PC-3 (cell line): ENCODE measurements at places on chromosomes 1 and 21. TPM values are rescaled to one million over a fixed set of nuclear protein-coding genes. Genes with fewer than 3 reads are reported as not detected.

GRCh38 chr1:112388436-112388835, 7.6 kb upstream of the CTTNBP2NL start:
- peaks cover 10% of the 10 kb centered on the region for H3K4me1 ChIP-seq
- H3K4me3 ChIP-seq: no peak overlapping the region
- H3K36me3 ChIP-seq: no peaks in the 10 kb centered on the region
- no peaks in the 10 kb centered on the region for H3K27me3 ChIP-seq
- no peak for DNase-seq
- no peak overlapping the region for H3K27ac ChIP-seq

DNA sequence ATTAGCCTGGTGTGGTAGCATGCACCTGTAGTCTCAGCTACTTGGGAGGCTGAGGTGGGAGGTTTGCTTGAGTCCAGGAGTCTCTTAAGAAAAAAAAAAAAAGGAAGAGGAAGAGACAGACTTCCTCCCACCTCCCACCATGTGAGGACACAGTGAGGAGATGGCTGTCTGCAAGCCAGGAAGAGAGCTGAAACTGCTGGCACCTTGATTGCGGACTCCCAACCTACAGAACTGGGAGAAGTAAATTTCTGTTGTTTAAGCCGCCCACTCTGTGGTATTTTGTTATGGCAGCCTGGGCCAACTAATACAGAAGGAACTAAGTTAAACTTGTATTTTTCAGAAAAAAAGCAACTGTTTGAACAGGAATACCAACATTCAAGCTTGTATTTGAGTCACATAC, 21.7 kb downstream of the DOP1B start:
- H3K4me3 ChIP-seq: no peak overlapping the region
- DNase-seq: no peak
- H3K27me3 ChIP-seq: no peaks in the 10 kb centered on the region
- no peak overlapping the region for H3K27ac ChIP-seq
- H3K4me1 ChIP-seq: no peaks in the 10 kb centered on the region

Gene SLC25A24
- 30.3 and 33.4 TPM in 2 replicates for total RNA-seq

Gene LDLRAD1
- total RNA-seq: not detected in 2 replicates

GRCh38 chr1:188463919-188464318, 1635.2 kb downstream of the PLA2G4A start:
- DNase-seq: peak; percentile 37
- H3K4me1 ChIP-seq: no peaks in the 10 kb centered on the region
- H3K4me3 ChIP-seq: no peak overlapping the region
- H3K27me3 ChIP-seq: no peaks in the 10 kb centered on the region
- no peak overlapping the region for H3K27ac ChIP-seq

Gene SCYL3
- 3.1 and 3.6 TPM in 2 replicates for total RNA-seq

Gene MROH9
- not detected in 2 replicates for total RNA-seq

- H3K27me3 ChIP-seq: peaks cover 83% of the 10 kb centered on the region
- no peak for DNase-seq
- H3K36me3 ChIP-seq: no peaks in the 10 kb centered on the region
- H3K27ac ChIP-seq: no peak overlapping the region
- no peak overlapping the region for H3K4me3 ChIP-seq
These were observed 136.9 kb downstream of the RWDD3 start for GRCh38 chr1:95370691-95371562.

Gene BACH1
- total RNA-seq: 17.2 and 21.1 TPM in 2 replicates

- peaks cover 8% of the 10 kb centered on the region; the same call in 1 of the 2 replicates for H3K4me1 ChIP-seq
- peak overlapping the region; percentile 99 for H3K4me3 ChIP-seq
- H3K27ac ChIP-seq: no peak overlapping the region
- no peak for DNase-seq
- no peaks in the 10 kb centered on the region for H3K27me3 ChIP-seq
These were observed 795 bp downstream of the NGF start for GRCh38 chr1:115337276-115337632.

Gene SMAP2
- 48.1 and 51.0 TPM in 2 replicates for total RNA-seq

Gene NGF
- total RNA-seq: 0.86 and 2.4 TPM in 2 replicates

DNA sequence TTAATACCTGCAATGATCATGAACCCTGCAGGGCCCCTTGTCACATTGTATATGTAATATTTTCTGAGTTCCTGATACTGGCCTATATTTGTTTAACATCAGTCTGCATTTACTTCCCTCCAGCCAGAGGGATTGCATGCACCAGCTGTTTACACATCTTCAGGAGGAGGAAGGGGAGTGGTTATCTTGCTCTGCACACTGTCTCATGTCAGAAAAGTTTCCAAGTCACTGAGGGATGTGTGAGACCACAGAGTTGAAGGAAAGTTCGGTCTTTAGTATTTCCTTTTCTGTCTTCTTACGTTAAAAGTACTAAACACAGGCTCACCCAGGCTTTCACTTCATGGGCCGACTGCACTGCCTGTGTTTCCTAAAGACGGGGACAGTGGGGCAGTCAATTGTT, 574.1 kb downstream of the LMO4 start:
- H3K27me3 ChIP-seq: no peaks in the 10 kb centered on the region
- peak; percentile 9 for DNase-seq
- H3K4me3 ChIP-seq: no peak overlapping the region
- H3K27ac ChIP-seq: no peak overlapping the region
- no peaks in the 10 kb centered on the region for H3K4me1 ChIP-seq

GRCh38 chr1:75708910-75709309, 15.6 kb upstream of the ACADM start:
- H3K36me3 ChIP-seq: no peaks in the 10 kb centered on the region
- H3K27me3 ChIP-seq: no peaks in the 10 kb centered on the region
- H3K4me1 ChIP-seq: peaks cover 12% of the 10 kb centered on the region
- H3K4me3 ChIP-seq: peak overlapping the region; percentile 7; the same call in 1 of the 2 replicates
- peak; percentile 82 for DNase-seq

Gene HSD3B1
- total RNA-seq: not detected in 2 replicates

GRCh38 chr21:45536301-45537081, 5.7 kb downstream of the SLC19A1 start:
- no peaks in the 10 kb centered on the region for H3K27me3 ChIP-seq
- DNase-seq: no peak
- no peak overlapping the region for H3K4me3 ChIP-seq
- peaks cover 13% of the 10 kb centered on the region; the same call in 1 of the 2 replicates for H3K4me1 ChIP-seq
- H3K36me3 ChIP-seq: peaks cover 5% of the 10 kb centered on the region; the same call in 1 of the 2 replicates
- no peak overlapping the region for H3K27ac ChIP-seq

Gene KIRREL1
- 49.8 and 57.1 TPM in 2 replicates for total RNA-seq

DNA sequence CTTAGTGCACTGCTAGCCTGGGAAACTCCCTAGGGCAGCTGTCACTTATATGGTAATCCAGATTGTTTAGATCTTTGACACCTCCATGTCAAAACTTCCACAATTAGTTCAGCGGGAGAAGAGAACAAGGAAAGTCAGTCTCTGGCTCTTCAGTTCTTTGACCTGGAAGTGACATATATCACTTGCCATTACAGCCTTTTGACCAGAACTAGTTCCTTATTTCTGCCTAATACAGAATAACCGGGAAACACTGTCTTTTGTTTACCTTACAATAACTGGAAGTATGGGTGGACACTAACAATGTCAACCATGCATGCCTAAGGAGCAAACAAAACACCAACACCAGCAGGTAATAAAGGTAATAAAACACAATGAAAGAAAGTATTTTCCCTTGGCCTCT, 68.3 kb downstream of the C4BPA start:
- no peak for DNase-seq
- H3K4me1 ChIP-seq: no peaks in the 10 kb centered on the region
- H3K27ac ChIP-seq: no peak overlapping the region
- H3K27me3 ChIP-seq: no peaks in the 10 kb centered on the region
- no peaks in the 10 kb centered on the region for H3K36me3 ChIP-seq
- H3K4me3 ChIP-seq: no peak overlapping the region

DNA sequence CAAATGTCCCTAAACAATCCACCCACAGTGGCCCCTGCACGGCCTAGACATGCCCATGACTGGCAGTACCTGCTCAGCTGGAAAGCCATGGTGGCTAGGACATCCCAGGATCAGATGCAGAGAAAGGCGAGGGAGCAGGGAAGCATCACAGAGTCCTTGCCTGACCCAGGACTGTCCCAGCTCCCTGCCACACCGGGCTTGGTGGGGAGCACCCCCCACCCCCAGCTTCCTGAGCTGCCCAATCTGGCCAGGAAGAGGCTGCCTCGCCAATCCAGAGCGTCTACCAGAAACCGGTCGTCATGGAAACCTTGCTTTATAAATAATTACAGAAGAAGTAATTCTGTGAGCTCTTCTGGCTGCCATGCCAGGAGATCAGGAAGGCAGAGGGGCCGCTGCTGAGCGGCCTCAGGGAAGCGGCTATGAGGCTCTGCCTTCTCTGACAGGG, 34.8 kb downstream of the ACOT7 start:
- H3K4me1 ChIP-seq: peaks cover 7% of the 10 kb centered on the region
- H3K27ac ChIP-seq: no peak overlapping the region
- no peaks in the 10 kb centered on the region for H3K27me3 ChIP-seq
- no peak overlapping the region for H3K4me3 ChIP-seq
- no peaks in the 10 kb centered on the region; the same call in 1 of the 2 replicates for H3K36me3 ChIP-seq

DNA sequence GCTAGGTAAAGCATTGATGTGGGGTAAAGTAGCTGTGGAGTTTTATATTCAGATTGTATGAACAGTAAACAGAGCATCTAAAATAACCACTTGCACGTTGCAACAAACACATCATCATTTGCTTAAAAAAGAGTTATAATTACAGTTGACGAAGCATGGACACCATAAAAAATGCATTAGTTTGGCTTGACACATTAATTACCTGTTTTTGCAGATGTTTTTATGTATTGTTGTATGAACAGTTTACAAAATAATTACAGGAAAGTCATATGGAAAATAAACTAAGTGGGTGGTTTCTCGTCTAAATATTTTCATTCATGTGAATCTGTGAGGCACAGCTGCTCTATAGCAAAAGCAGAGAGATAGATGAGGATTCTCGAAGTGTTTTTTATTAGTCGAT, 108.3 kb downstream of the RPS6KC1 start:
- no peaks in the 10 kb centered on the region for H3K36me3 ChIP-seq
- no peak for DNase-seq
- H3K27ac ChIP-seq: no peak overlapping the region
- H3K4me1 ChIP-seq: no peaks in the 10 kb centered on the region
- H3K27me3 ChIP-seq: no peaks in the 10 kb centered on the region
- no peak overlapping the region for H3K4me3 ChIP-seq

Gene OR2AK2
- total RNA-seq: 0.11 TPM in 1 of 2 replicates, not detected in the other

Gene TPTE
- total RNA-seq: not detected in 2 replicates

- no peak overlapping the region for H3K4me3 ChIP-seq
- H3K27ac ChIP-seq: no peak overlapping the region
- DNase-seq: peak; percentile 70
- no peaks in the 10 kb centered on the region for H3K27me3 ChIP-seq
- H3K36me3 ChIP-seq: no peaks in the 10 kb centered on the region
- H3K4me1 ChIP-seq: no peaks in the 10 kb centered on the region
These were observed 97.8 kb downstream of the EBNA1BP2 start for GRCh38 chr1:43074244-43074643.

- H3K4me1 ChIP-seq: no peaks in the 10 kb centered on the region
- H3K27me3 ChIP-seq: peaks cover 79% of the 10 kb centered on the region
- no peaks in the 10 kb centered on the region for H3K36me3 ChIP-seq
- no peak overlapping the region for H3K27ac ChIP-seq
- H3K4me3 ChIP-seq: no peak overlapping the region
- no peak for DNase-seq
These were observed 1.9 kb downstream of the OLIG1 start for GRCh38 chr21:33071770-33072306.

Gene OPRD1
- total RNA-seq: not detected in 2 replicates

Gene ATAD3B
- total RNA-seq: 140 and 190 TPM in 2 replicates

DNA sequence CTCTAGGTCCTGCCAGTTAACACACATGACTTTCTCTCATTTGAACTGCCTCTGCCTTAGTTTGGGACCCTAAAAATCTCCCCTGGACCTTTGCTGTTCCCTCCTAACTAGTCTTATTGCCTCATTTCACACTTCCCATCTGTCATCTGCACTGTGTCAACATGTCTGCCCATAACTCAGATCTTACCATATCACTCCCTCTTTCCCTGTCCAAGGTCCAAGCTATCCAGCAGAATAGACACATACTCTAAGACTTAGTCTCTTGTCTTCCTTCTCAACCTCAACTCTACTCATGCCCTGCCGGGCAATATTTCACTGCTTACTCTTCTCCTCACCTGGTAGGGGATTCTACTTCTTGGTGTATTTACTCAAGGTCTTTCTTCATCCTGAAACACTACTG, 79.5 kb upstream of the DAB1 start:
- no peak overlapping the region for H3K27ac ChIP-seq
- no peaks in the 10 kb centered on the region for H3K4me1 ChIP-seq
- no peak overlapping the region for H3K4me3 ChIP-seq

DNA sequence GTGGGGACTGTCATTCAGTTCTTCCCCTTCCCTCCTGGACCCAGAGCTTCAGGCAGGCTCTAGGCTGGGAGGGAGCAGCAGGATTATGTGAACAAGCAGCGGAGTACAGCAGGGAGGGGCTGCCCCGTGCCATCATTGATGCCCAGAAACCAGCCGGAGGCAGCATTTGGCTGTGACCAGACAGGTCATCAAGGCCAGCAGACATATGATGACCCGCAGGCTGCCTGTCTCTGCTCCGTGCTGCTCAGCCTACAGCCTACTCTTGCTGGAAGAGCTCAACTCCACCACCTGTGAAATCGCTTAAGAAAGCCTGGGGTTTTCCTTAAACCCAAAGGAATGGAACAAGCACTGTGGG, 4.9 kb downstream of the KLHL21 start:
- no peak overlapping the region for H3K4me3 ChIP-seq
- peaks cover 55% of the 10 kb centered on the region for H3K36me3 ChIP-seq
- H3K27me3 ChIP-seq: no peaks in the 10 kb centered on the region

GRCh38 chr1:189275796-189276195, 1201.9 kb downstream of the BRINP3 start:
- DNase-seq: no peak
- no peak overlapping the region for H3K4me3 ChIP-seq
- H3K27me3 ChIP-seq: no peaks in the 10 kb centered on the region
- no peaks in the 10 kb centered on the region for H3K4me1 ChIP-seq
- H3K36me3 ChIP-seq: no peaks in the 10 kb centered on the region

Gene WNT9A
- 22.2 and 36.6 TPM in 2 replicates for total RNA-seq

GRCh38 chr1:101295209-101295608, 58.4 kb downstream of the S1PR1 start:
- H3K27ac ChIP-seq: no peak overlapping the region
- no peak overlapping the region for H3K4me3 ChIP-seq
- H3K4me1 ChIP-seq: peaks cover 38% of the 10 kb centered on the region
- DNase-seq: peak; percentile 69
- no peaks in the 10 kb centered on the region for H3K27me3 ChIP-seq

Gene EPHB2
- total RNA-seq: 21.0 and 23.2 TPM in 2 replicates

DNA sequence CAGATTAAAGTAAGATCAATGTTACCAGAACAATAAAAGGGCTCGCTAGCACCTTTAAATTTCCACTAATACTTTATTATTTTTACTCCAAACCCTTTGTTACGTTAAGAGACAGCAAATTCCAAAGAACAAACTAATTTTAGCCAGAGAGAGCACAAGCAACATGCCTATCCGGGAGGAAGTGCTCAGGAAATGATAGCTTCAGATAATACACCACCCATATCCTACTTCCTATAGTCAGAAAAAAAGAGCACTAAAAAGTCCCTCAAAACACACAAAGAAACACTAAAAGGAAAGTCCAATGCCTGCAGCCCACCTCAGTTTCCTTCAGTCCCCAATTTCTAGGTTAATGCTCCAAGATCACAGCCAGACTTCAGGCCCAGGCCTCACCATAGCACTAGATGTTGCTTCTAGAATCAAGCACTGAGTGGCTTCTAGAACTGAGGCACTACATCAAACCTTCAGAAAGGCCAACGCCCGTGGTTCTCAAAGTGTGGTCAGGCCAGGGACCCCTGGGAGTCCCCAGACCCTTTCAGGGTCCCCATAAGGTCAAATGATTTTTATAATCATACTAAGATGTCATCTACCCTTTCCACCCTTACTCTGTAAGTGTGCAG, 142.6 kb downstream of the PSMG1 start:
- H3K36me3 ChIP-seq: no peaks in the 10 kb centered on the region
- H3K27me3 ChIP-seq: no peaks in the 10 kb centered on the region
- no peak for DNase-seq
- H3K4me1 ChIP-seq: no peaks in the 10 kb centered on the region
